ENCODE measurements at places on chromosomes 5 and 9.

DNA sequence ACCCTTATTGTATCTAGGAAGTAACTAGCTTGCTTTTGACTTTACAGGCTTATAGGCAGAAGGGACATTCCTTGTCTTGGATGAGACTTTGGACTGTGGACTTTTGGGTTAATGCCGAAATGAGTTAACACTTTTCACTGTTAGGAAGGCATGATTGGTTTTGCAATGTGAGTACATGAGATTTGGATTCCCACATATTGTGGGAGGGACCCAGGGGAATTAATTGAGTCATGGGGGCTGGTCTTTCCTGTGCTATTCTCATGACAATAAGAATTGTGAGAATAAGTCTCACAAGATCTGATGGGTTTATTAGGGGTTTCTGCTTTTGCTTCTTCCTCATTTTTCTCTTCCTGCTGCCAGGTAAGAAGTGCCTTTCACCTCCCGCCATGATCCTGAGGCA, 417.5 kb downstream of the HINT1 start:
- no peak for DNase-seq

GRCh38 chr5:20420991-20421595, 433.1 kb upstream of the CDH18 start:
- no peak for DNase-seq

GRCh38 chr5:126808521-126808988, 31.6 kb downstream of the LMNB1 start:
- peak; percentile 27 for DNase-seq

- no peak for DNase-seq
These were observed 18.6 kb downstream of the ZNF622 start for GRCh38 chr5:16446993-16447392.

- DNase-seq = no peak
These were observed 26.7 kb downstream of the XRCC4 start for GRCh38 chr5:83104021-83104420.

DNA sequence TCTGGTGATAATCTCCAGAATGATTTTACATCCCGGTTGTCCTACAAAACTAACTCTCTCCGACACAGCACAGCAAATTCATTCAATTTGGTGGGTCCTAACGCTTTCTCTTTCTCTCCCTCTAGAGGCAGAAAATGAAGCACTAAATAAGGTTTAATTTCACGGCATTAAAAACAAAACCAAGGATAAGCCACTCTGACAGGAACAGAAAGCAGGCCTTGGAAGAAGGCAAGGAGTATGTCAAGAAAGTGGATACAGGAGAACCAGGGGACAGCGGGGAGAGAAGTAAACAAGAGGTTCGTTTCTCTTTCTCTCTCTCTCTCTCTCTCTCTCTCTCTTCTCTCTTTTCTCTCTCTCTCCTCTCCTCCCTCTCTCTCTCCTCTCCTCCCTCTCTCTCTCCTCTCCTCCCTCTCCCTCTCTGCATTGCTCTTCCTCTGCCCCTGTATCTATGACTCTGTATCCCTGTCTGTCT, 49.8 kb downstream of the EBF1 start:
- DNase-seq = no peak

DNA sequence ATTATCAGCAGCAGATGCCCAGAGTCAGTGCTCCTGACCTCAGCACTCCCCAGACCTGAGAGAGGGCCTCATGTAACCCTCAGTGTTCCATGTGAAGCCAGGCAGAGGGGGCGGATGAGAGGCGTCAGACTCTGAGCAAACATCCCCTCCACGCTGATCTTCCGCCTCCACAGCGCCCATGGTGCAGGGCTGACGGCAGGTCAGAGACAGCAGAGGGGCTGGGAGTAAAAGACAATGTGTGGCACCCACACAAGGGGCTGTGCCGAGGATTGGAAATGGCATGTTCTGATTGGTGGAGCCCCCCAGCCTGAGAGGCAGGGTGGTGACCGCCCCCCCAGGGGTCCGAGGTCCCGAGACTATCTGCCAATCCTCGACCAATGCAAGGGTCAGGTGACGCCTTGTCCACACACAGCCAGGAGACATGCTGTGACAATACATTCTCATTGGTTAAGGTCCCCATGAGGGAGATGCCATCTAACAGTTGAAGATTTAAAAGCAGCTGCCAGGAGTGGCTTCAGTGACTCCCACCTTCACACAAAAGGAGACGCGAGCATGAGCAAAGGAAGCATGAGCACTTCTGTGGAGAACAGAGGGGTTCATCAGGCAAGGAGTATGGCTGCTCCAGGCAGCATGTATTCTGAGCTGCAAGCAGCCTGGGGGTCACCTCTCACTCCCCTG, 19.3 kb upstream of the SLC25A51 start:
- no peak for DNase-seq

GRCh38 chr5:52895075-52895474, 94.1 kb upstream of the ITGA2 start:
- no peak for DNase-seq

- no peak for DNase-seq
These were observed 849.8 kb upstream of the CDH6 start for GRCh38 chr5:30343707-30344106.

- no peak for DNase-seq
These were observed 361.1 kb upstream of the NUDT12 start for GRCh38 chr5:103923616-103924168.

DNA sequence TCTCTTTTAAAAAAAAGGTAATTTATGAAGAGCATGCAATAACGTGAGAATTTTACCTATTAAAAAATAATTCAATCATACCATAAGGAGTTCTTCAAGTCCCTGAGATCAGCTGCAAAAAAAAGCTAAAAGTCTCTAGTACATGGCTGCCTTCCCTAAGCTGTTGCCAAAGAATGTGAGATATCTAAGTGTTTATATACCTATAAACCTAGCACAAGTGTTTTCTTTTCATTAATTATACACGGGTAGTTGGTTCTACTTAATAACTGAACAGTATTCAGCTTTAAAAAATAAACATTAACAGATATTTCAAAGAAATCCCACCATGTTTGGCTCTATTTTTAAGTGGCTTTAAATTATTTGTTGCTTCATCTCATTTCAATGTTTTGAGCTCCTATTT, 25.9 kb downstream of the FNBP1 start:
- no peak for DNase-seq

DNA sequence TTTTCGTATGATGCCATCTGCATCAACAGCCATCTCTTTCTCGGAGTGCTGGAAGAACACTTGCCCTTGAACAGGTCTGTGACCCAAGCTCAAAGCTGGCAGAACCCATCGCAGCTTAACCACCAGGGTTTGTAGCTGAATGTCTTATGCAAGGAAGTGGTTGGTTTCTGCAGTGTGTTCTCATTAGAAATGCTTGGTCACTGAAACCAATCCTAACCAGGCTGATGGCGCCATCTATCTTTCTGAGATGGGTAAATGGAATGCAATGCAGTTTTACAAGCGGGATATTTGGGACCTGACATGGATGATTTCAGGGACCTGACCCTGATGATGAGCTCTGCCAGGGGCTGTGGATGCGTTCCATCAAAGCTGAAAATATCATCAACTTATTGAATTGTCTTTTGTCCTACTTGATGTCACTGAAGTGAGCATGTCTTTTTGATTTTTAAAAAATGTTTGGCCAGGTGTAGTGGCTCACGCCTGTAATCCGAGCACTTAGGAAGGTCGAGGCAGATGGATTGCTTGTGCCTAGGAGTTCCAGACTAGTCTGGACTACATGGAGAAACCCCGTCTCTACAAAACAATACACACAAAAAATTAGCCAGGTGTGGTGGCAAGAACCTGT, 28.7 kb downstream of the DMRT3 start:
- DNase-seq = peak; percentile 11

DNA sequence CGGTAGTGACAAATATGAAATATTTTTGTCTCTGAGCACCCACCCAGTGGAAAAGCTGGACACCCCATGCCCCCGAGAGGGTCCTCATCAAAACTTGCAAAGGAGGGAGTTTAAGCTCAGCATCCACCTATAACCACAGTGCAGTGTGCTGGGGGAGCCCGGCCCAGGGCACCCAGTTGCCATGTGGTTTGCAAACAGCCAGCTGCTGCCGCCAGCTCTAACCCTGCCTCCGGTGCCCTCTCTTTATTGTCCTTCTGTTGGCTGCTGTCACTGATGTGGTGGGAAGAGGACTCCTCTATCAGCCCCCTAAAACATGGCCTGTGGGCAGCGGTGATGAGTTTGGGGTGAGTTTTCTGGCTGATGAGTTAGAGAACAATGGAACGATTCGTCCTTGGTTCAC, 160.9 kb upstream of the MVB12B start:
- no peak for DNase-seq

- no peak for DNase-seq
These were observed 32.5 kb downstream of the TENT4A start for GRCh38 chr5:6745706-6746222.

DNA sequence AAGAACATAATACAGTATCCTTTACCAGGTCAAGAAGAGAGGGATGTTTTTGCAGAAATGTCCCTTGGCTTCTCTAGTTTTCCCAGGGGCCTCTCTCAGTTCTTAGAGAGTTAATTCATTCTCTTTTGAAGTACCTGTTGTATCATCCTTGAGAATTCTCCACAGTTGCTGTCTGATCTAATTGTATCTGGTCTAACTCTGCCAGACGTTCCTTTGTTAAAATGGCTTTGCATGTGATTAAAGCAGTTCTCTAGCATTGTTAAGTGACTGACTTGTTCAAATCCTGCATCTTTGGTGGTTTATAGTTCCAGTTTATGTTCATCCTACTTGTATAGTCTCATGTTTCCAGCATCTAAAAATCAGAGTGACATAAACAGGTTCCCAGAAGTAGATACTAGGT, 65.0 kb downstream of the KIAA1958 start:
- DNase-seq = no peak

DNA sequence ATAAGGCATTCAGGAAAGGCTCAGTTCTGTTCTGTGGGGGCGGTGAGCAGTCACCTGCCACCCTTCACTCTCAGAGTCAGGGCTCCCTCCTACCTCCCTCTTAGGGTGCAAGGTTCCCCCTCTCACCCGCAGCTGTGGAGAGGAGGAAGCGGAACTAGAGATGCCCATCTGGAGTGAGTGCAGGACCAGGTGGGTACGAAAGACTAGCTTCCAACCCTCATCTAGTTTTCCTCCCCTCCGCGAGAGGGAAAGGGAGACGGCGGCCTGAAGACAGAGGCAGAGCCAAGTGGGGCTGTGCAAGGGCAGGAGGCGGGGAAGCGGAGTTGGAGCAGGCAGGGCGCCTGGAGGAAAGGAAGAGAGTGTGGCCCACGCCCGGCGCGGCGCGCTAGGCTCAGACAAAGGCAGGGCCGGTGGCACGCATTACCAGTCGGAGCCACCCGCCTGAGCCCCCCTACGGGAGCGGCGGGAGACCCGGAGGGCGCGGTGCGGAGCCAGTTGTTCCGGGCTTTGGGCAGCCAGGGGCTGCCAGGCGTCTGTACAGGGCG, 7.3 kb downstream of the PRR7 start:
- no peak for DNase-seq

DNA sequence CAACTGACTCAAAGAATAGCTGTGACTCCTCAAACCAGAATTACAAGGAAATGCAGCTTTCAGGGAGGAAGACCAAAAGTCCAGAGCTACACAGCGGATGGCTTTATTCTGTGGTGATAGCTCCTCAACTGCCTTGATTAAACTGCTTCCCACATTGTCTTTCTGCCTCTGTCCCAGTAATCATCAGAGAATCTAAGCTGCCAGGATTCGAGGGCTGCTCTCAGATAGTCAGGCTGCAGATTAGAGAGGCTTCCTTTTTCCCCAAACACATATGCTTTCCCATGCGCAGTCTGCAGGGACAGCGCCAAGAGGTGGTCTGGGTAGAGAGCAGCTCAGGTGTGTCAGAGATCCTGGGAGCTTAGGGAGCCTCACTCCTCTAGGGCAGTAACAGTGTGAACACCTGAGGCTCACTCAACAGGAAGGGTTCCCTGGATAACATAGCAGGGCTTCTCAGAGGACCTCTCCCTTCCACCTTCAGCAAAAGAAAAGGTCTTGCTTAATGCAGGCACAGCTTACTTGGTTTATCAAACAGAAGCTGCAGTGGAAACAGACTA, 439.9 kb upstream of the TLE4 start:
- DNase-seq = no peak

DNA sequence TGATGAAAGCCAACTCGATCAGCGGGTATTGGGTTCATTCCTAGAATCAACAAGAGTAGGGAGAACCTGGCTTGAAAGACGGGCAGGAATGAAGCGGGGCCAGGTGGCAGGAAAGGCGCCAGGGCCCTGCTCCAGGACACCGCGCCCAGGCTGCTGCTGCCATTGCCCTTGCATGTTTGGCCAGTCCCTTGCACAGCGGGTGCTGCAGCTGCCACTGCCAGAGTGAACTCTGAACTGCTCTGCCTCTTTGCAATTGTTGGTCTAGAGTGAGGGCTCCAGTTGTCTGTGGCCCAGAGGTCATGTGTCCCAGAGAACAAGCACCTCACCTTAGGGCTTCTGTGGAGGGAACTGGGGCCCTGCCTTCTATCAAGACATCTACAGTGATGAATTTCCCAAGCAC, 24.0 kb upstream of the CARTPT start:
- DNase-seq = no peak

DNA sequence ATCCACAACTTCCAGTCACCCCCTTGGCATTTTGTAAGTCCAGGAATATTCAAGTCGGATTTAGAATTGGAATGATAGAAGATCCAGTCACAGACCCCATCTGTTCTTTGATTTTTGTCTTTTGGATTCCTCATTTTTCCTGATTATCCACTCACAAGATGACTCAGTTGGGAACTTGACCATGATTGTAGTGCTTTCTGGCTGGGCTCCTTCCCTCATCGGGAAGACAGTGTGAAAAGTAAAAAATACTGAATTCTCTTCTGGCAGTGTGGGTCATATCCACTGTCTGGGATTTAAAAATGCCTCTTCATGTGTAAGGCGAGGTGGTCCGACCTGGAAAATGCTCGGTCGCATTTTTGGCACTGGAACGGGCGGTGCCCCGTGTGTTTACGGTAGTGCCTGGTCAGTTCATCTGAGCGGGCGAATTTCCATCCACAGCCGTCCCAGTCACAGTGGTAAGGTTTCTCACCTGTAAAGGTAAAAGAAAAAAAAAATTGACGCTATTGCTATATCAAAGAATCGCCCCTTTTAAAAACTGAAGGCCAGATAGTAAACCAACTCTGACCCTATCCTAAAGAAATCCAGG, 4.0 kb downstream of the KLF4 start:
- no peak for DNase-seq

DNA sequence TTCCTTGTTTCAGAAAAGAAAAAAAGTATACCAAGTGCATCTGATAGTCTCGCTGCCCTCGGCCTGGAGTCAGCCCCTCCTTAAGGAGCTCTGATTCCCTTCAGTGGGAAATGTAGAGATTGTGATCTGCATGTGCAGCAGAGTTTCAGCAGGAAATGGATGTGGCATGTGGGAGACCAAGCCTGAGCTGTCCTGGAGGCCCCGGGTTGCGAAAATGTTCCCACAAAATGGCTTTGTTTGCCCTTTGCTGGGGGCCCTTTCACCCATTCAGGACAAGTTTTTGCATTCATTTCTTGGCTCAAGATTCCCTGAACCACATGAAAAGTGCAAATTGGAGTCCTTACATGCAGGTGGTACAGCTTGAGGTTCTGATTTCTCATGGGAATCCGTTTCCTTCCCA, 230.9 kb downstream of the GADD45G start:
- no peak for DNase-seq

Data from HFF-Myc (cell line).